ENCODE measurements at places on chromosomes 3 and 15. TPM values are rescaled to one million over a fixed set of nuclear protein-coding genes. Genes with fewer than 3 reads are reported as not detected.
A peak's percentile ranks its signal among the peaks of the same experiment; 100 is the strongest.

GRCh38 chr3:58084788-58085543 lies 76.7 kb downstream of the FLNB start:
- no peak for DNase-seq

DNA sequence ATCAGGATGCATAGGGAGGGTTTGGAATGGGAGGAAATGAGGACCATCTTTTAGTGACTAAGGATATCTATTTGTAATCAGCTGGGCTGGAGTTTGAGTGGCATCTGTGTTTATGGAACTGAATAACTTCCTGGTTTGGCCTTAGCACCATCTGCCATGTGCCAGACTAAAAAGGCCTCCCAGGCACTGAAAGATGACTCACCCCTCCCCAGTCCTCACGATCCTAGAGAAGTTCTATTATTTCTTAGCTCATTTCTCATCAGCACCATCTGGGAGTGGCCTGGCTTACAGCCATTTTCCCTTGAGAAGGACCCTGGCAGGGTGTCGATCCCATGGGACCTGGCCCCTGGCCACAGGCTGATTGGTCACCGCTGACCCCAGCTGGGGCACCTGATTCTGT lies 23.9 kb upstream of the CTXND1 start:
- no peak for DNase-seq

- DNase-seq = no peak
Measured at GRCh38 chr15:66039117-66039871, 170.0 kb downstream of the RAB11A start.

- peak; percentile 60 for DNase-seq
Measured at GRCh38 chr15:81304226-81304625, 19.7 kb downstream of the STARD5 start.

GRCh38 chr15:96692826-96693225 lies 362.3 kb downstream of the NR2F2 start:
- no peak for DNase-seq

GOLGA8R gene
- 3.1 TPM for total RNA-seq

SKOR1 gene
- total RNA-seq = 0.66 TPM

All from tibial nerve (tissue), 4 donors.